Tibial artery (tissue), 4 donors: ENCODE measurements at places on chromosomes 6 and 20.
A peak's percentile ranks its signal among the peaks of the same experiment; 100 is the strongest.

DNA sequence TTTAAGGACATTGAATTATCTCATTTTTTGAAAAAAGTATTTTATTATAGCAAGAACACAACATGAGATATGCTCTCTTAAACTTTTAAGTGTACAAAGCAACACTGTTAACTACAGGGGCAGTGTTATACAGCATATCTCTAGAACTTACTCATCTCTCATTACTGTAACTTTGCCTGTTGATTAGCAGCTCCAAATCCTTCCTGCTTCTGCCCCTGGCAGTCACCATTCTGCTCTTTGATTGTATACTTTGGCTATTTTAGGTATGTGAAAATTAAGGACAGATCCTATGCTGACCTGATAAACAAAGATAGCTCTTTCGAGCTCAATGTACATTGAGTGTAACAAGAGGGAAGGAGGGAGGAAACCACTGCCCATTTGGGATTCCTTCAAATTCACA lies 1349.8 kb upstream of the GJE1 start:
- no peaks in the 10 kb centered on the region for H3K36me3 ChIP-seq
- no peak for DNase-seq
- no peak overlapping the region for H3K4me3 ChIP-seq
- H3K27me3 ChIP-seq = no peaks in the 10 kb centered on the region

DNA sequence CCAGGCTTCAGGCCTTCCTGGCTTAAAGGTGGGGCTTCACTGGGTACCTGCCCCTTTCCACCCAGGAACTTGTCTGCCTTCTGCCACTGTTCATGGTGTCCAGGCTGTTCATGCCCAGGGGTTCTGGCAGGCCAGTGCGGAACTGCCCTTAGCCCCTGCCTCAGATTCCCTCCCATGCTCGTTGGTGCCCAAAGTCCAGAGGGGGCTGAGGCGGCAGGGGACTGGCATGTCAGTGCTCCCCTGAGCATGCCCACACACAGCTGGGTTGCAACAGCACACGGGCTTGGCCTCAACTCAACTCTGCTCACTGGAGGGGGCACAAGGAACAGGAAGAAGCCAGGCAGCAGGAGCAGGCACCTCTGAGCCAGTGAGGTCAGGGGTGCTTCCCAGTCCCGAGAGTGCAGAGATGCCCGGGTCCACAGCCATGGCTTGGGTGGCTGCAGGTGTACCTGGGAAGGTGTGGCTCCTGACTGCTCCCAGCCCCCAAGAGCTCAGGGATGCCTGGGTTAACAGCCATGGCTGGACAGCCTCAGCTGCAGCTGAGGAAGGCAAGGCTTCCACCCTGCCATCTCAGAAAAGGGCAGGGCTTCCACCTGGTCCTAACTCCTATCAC lies 845.9 kb downstream of the EYS start:
- no peaks in the 10 kb centered on the region for H3K27me3 ChIP-seq
- H3K27ac ChIP-seq = no peak overlapping the region

DNA sequence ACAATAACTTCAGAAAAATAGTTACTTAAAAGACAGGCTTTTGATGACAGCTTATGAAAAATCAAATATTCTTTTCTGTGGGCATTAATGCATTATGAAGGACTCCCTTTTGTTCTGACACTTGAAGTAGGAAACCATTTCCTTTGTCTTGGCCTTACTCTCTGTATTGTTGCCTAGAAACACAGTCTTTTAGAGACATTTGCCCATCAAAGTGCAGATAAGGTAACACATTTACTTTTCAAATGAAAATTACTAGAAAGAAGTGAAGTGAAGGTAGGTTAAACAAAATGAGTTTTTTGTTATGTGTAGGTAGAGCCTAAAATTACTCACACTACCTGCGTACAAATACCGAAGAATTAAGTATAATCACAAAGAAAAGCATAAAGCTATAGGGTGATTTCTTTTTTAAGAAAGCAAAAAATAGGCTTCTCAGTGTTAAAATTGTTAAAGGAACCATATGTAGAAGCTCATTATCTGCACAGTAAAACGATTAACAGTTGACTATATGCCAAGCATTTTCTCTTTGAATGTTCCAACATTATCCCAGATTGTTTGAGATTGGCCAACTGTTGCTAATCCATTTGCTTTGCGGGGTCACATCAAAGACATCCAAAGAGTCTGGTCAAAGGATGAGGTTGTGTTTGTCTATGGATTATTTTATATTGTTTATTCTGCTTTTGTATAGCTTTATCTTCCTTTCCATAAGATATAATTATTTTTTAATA lies 542.0 kb upstream of the RNF217 start:
- H3K4me3 ChIP-seq = no peak overlapping the region
- no peaks in the 10 kb centered on the region for H3K4me1 ChIP-seq
- no peaks in the 10 kb centered on the region for H3K27me3 ChIP-seq
- no peak for DNase-seq

GRCh38 chr20:8018958-8019245 lies 659 bp downstream of the TMX4 start:
- peak overlapping the region; percentile 80 for H3K4me3 ChIP-seq
- H3K36me3 ChIP-seq = no peaks in the 10 kb centered on the region
- H3K4me1 ChIP-seq = peaks cover 6% of the 10 kb centered on the region
- H3K27me3 ChIP-seq = no peaks in the 10 kb centered on the region
- H3K27ac ChIP-seq = peak overlapping the region; percentile 98
- DNase-seq = no peak

- no peak overlapping the region for H3K27ac ChIP-seq
- H3K4me1 ChIP-seq = peaks cover 38% of the 10 kb centered on the region
- H3K27me3 ChIP-seq = no peaks in the 10 kb centered on the region
Measured at GRCh38 chr6:42571611-42572342, 7.9 kb downstream of the UBR2 start.

DNA sequence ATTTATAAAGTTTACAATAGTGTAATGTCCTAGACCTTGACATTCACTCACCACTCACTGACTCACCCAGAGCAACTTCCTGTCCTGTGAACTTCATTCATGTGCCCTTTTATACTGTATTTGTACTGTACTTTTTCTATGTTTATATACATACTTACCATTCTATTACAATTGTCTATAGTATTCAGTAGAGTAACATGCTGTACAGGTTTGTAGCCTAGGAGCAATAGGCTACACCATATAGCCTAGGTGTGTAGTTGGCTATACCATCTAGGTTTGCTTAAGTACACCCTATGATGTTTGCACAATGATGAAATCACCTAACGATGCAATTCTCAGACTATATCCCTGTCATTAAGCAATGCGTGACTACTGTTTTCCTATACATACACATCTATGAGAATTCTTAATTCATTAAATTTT lies 17.5 kb downstream of the EDEM2 start:
- peaks cover 77% of the 10 kb centered on the region for H3K36me3 ChIP-seq
- H3K4me1 ChIP-seq = peaks cover 12% of the 10 kb centered on the region
- H3K4me3 ChIP-seq = no peak overlapping the region
- no peak for DNase-seq
- no peaks in the 10 kb centered on the region for H3K27me3 ChIP-seq
- H3K27ac ChIP-seq = no peak overlapping the region

- no peaks in the 10 kb centered on the region for H3K36me3 ChIP-seq
- no peak overlapping the region for H3K27ac ChIP-seq
- no peak for DNase-seq
- no peak overlapping the region for H3K4me3 ChIP-seq
- H3K4me1 ChIP-seq = no peaks in the 10 kb centered on the region
Measured at GRCh38 chr6:5438922-5439584, 177.7 kb downstream of the FARS2 start.

GRCh38 chr6:151121900-151122299 lies 117.9 kb upstream of the AKAP12 start:
- H3K4me3 ChIP-seq = no peak overlapping the region
- no peaks in the 10 kb centered on the region for H3K27me3 ChIP-seq
- H3K36me3 ChIP-seq = no peaks in the 10 kb centered on the region

DNA sequence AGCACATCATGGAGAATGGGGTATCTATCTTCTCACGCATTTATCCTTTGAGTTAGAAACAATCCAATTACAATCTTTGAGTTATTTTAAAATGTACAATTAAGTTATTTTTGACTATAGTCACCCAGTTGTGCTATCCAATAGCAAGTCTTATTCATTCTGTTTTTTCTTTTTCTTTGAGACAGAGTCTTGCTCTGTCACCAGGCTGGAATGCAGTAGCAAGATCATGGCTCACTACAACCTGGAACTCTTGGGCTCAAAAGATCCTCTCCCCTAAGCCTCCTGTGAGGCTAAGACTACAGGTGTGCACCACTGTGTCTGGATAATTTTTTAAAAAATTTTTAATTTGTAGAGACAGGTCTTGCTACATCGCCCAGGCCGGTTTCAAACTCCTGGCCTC lies 201.5 kb upstream of the ZNF217 start:
- H3K27me3 ChIP-seq = no peaks in the 10 kb centered on the region
- H3K27ac ChIP-seq = no peak overlapping the region
- H3K4me3 ChIP-seq = no peak overlapping the region
- H3K36me3 ChIP-seq = no peaks in the 10 kb centered on the region
- no peak for DNase-seq

- no peak overlapping the region for H3K27ac ChIP-seq
- H3K36me3 ChIP-seq = no peaks in the 10 kb centered on the region
- H3K27me3 ChIP-seq = no peaks in the 10 kb centered on the region
- DNase-seq = no peak
- no peaks in the 10 kb centered on the region for H3K4me1 ChIP-seq
Measured at GRCh38 chr6:39998126-39998525, 63.9 kb upstream of the MOCS1 start.

DNA sequence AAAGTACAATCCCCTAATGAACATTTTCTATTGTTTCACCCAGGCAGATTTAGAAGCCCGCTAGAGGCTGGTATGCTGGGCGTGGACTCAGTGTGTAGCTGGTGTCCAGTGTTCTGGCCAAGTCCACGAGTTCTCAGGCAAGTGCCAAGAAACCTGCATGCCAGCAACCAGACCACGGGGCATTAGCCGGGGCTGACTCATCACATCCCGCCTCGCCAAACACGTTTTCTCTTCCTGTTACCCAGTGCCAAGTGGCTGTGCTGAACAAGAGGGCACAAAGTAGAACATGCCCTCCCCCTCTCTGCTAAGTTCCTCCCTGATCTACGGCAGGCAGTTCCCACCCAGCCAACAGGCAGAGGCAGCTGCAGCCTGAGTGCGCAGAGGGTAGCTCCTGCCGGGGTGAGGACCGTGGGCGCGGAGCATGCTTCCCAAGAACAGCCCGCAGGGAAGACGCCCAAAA lies 29.6 kb downstream of the RAMACL start:
- DNase-seq = peak; percentile 96
- no peaks in the 10 kb centered on the region for H3K36me3 ChIP-seq
- peak overlapping the region; percentile 58 for H3K27ac ChIP-seq
- H3K27me3 ChIP-seq = no peaks in the 10 kb centered on the region

- peak overlapping the region; percentile 66 for H3K27ac ChIP-seq
- DNase-seq = no peak
- H3K4me3 ChIP-seq = no peak overlapping the region
- no peaks in the 10 kb centered on the region for H3K27me3 ChIP-seq
Measured at GRCh38 chr6:19032591-19033295, 645.6 kb downstream of the RNF144B start.

DNA sequence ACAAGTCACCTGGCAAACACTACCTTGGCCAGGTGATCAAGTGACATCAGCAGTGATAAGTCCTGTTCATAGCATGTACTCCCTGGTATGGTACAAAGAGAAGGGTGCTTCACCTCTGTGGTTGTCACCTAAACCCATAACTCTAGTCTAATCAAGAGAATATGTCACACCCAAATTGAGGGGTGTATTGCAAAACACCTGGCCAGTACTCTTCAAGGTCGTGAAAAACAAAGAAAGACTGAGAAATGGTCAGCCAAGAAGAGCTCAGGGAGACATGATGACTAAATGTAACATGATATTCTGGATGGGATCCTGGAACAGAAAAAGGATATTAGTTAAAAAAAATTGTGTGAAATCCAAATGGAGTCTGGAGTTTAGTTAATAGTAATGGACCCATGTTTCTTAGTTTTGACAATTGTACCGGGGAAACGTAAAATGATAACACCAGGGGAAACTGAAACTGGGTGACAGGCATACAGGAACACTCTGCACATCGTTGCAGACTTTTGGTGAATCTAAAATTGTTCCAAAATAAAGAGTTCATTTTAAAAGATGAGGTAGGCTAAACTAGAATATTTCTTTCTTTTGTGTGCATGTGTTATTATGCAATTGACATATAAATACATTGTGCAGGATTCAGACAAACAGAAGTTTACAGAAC lies 262.0 kb downstream of the CDC5L start:
- H3K36me3 ChIP-seq = no peaks in the 10 kb centered on the region
- no peak overlapping the region for H3K27ac ChIP-seq
- no peaks in the 10 kb centered on the region for H3K27me3 ChIP-seq
- H3K4me3 ChIP-seq = no peak overlapping the region

DNA sequence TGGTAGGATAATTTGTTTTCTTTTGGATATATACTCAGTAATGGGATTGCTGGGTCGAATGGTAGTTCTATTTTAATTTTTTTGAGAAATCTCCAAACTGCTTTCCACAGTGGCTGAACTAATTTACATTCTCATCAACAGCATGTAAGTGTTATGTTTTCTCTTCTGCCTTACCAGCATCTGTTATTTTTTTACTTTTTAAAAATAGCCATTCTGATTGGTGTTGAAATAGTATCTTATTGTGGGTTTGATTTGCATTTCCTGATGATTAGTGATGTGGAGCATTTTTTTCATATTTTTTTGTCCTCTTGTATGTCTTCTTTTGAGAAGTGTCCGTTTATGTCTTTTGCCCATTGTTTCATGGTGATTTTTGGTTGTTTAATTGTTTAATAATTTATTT lies 11.9 kb downstream of the HINT3 start:
- H3K4me3 ChIP-seq = no peak overlapping the region
- no peaks in the 10 kb centered on the region for H3K27me3 ChIP-seq
- no peak for DNase-seq
- H3K4me1 ChIP-seq = peaks cover 6% of the 10 kb centered on the region

DNA sequence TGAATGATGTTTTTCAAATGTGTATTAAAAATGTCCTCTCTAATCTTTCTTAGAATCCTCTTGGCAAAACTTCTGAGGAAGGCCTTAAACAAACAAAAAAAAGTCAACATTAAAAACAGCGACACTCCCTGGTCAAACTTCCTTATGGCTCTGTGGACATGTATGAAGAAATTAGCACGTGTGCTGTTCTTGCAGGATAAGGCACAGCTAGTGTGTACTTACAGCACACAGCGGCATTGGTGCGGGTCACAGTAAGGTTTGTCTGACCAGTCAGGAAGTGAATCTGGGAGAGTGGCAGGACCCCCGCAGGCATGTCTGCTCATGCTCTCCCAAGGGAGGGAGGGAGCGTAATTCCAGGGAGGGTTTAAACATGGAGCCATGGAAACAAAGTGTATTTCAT lies 38.8 kb downstream of the SLC22A1 start:
- no peak overlapping the region for H3K4me3 ChIP-seq
- H3K4me1 ChIP-seq = peaks cover 16% of the 10 kb centered on the region
- H3K27ac ChIP-seq = no peak overlapping the region
- H3K27me3 ChIP-seq = no peaks in the 10 kb centered on the region
- H3K36me3 ChIP-seq = no peaks in the 10 kb centered on the region
